HCT116 (cell line): ENCODE measurements at places on chromosomes 4 and X.

GRCh38 chr4:39754309-39754708 lies 56.4 kb downstream of the UBE2K start:
- DNase-seq, result no peak

DNA sequence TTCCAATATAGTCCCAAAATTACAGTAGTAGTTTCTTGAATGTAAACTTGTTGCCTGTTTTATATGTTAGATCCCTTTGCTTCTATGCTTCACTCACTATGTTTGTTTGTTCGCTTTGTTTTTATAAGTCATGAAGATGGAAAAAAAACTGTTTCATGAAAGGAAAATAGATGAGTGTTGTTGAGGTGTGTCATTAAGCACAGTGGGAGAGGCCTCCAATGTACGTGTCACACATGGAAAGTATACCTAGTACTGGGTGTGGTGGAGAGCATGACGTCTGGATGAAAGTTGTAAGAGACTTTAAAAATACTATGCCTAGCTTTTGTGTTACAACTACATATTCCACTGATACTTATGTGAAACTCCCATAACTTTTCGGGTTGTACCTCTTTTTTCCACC lies 28.4 kb downstream of the PLS3 start:
- no peak for DNase-seq

- no peak for DNase-seq
These were observed 111.9 kb upstream of the GALNT7 start for GRCh38 chr4:173056710-173057109.

DNA sequence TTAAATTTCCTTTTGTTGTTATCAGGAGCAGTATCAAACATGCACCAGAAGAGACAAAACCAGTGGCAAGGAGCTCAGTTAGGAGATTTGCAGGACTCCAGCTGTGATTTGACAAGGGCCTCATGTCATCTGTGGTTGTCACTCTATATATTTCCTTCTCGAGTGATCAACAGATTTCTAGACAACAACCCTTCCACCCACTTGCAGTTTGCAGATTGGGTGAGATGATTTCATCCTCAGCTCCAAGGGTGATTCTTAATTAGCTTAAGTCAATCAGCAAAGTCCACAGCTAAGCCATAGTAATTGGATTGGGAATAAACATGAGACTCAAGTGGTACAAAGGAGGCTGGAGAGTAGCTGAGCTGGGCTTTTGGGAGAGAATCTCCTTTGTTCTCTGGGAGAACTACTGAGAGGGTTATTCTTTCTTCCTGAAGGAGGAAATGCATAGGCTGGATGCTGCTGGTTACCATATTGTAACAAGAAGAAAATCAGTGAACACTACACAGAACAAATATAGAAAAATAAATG lies 192.8 kb downstream of the PPARGC1A start:
- no peak for DNase-seq
